ENCODE measurements at places on chromosomes 6 and 20.

GRCh38 chr6:2695454-2696095 is 55.1 kb downstream of the MYLK4 start:
- DNase-seq, result no peak

GRCh38 chr20:39338469-39339376 is 376.6 kb downstream of the DHX35 start:
- DNase-seq, result no peak

- peak; percentile 36 for DNase-seq
Measured at GRCh38 chr6:138371720-138372119, 6.0 kb upstream of the SMIM28 start.

DNA sequence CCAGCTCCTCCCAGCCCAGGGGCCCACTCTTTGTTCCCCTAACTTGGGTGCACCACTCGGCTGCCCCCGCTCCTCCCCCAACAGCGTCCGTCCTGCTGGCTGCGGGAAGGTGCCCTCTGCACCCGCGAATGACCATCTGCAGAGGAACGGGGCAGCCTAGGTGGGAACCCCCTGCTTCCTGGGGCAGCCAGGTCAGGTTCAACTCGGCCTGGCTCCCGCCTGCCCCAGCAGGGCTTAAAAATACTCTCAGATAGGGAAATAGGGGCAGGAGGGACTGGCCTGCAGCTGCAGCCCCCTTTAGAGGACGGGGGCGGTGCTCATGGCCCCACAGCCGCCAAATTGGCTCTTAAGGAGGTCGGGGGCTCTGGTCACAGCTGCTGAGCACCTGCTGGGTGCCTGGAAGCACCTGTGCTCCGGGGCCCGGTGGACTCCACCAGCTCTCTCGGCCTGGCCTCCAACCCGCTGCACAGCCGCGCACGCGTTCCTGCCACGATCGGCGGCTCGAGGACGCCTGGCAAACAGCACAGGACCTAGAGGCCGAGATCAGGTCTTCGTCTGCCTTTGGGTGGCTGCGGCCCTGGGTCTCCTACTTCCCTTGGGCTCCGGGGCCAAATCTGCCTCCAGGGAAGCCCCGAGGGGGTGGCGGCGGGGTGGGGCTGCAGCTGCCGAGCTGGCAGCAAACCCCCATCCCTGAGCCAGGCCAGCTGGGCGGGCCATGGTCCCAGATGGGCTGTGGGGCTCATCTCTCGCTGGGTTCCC is 700 bp upstream of the LAMA5 start:
- DNase-seq, result peak; percentile 59

DNA sequence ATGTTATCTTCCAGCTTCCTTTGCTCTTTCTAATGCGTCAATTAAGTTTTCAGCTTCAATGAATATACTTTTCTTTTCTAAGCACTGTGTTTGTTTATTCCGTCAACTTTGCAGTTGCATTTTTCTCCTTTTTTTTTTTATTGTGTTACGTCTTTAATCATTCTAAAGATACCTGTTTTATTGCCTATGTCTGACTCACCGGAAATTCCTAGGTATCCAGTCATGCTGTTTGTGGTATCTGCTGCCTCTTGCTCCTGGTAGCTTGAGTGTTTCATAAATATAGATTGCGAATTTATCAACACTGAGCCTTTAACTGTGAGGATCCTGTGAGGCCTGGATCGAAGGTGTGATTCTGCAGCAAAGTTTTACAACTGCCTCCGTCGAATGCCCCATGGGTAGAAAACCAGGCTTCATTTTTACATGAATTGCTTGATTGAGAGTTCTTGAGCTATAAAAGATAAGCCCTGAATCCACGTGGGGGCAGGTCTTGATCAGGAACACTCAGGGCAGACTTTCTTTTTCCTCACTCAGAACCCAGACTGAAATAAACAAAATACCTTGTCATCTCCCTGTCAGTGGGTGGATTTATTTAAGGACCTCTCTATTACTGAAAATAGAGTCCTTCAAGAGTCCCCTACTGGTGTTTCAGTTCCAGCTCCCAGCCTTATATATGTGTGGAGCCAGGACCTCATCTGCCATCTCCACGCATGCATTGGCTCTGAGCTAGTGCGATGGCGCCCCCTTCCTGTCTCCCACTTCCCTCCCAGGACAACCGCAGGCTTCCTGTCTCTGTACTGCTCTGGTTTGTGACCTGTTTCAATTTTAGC is 60.1 kb upstream of the LRRC1 start:
- peak; percentile 85 for DNase-seq

GRCh38 chr20:61567204-61567603 is 315.1 kb downstream of the CDH4 start:
- no peak for DNase-seq
